ENCODE measurements at places on chromosomes 4 and X.

GRCh38 chr4:45283352-45283751 is 557.0 kb upstream of the GNPDA2 start:
- no peak for DNase-seq

DNA sequence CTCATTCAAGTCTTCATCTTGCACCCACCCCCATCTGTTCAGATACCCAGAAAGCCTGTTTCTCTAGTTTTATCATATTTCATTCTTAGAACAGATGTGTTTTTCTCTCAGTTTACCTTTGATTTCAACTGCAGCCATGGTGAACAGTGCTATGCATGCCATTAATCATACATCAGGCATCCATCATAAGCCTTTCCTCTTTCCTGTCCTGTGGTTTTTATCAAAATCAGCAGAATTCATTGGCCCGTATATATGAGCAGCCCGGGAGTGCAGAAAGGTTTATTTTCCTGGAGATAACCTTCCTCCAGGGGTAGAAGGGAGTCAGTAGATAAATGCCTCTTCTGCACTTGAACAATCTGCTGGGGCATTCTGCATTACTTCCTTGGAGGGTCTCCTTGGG is 65.7 kb downstream of the IL21 start:
- no peak for DNase-seq

DNA sequence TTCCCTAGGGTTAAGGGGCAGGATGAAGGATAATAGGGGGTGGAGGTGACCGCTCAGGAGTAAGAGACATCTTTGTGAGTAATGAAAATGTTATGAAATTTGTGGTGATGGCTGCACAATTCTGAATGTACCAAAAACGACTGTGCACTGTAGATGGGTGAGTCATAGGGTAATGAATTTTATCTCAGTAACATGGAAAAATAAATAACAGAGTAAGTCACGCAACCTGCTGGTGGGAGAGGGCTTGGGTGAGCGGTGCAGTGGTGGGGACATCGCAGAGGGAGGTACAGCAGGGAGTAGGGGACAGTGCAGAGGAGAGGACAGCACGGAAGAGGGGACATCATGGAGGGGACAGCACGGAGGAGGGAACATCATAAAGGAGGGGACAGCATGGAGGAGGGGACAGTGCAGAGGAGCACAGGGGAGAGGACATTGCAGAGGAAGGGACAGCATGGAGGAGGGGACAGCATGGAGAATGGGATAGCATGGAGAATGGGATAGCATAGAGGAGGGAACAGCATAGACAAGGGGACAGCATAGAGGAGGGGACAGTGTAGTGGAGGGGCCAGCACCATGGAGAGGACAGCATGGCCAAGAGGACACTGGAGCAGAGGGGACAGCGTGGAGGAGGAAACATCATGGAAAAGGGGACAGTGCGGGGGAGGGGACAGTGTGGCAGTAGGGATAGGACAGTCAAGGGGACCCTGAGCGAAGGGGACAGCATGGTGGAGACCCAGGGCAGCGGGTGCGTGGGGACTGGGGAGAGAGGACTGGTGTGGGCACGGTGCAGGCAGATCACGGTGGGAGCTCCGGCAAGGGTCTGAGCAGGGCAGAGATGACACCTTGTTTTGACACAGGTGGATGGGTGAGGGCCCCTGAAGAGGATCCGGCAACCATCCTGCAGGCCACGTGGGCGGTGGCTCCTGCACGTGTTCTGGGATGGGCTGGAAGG is 68.5 kb upstream of the MXD4 start:
- DNase-seq, result no peak

DNA sequence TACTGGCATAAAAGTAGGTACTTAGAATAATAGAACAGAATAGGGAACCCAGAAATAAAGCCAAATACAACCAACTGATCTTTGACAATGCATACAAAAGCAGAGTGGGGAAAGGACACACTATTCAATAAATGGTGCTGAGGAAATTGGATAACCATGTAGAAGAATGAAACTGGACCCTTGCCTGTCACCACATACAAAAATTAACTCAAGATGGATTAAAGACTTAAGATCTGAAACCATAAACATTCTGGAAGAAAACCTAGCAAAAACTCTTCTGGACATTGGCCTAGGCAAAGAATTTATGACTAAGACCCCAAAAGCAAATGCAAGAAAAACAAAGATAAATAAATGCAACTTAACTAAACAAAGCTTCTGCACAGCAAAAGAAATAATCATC is 45.6 kb downstream of the ARFIP1 start:
- DNase-seq, result no peak

DNA sequence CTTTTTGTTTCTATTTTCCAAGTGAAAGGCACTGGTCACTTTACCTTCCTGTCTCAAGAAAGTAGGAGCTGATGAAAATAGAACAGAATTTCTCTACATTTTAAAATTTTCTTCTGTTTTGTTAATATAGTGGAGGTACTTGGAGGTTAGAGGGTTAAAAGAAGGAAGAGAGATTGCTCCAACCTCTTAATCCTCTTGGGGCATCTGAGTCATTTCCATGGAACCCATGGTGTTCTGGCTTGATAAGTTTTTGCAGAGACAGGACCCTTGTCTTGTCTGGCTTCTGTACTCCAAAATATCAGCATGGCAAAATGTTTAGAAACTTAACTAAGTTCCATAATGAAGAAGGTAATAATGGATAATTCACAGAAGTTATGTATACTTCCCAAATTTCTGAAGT is 727.2 kb downstream of the C4orf33 start:
- no peak for DNase-seq

GRCh38 chr4:176387571-176387970 is 67.8 kb downstream of the SPCS3 start:
- DNase-seq, result no peak

Measured in GM12878 (cell line).